ENCODE measurements at places on chromosomes 1 and 21.

DNA sequence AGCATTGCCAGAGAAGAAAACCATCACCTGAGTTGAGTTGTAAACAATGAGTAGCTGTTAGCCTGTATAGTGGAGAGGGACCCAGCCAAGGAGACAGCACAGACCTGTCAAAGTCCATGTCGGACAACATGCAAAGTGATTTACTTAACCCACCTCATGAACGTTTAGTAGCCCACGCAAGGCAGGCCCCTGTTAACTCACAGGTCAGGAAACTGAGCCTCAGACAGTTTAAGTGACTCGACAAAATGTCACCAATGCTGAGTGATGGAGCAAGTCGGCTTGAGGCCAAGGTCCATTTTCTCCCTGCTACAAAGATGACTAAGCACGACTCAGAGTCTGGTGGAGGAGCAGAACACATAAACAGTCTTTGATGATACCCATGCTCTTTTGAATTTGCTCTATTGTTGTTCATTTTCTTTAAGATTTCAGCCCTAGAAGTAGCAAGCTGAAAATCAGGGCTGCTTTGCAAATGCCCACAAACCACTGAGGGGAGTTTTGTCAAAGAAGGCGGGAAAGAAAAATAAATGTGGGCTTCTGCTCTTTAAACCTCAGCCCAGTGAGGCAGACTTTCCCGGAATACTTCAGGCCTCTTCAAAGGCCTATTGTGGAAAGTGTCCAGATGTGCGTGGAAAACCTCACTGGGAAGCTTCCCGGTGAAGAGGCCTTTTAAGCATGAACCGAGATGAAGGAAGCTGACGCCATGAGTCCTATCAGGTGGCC, 83.8 kb upstream of the HOOK1 start:
- no peak for DNase-seq

GRCh38 chr21:20996421-20997310, 1.5 kb upstream of the NCAM2 start:
- DNase-seq = no peak

DNA sequence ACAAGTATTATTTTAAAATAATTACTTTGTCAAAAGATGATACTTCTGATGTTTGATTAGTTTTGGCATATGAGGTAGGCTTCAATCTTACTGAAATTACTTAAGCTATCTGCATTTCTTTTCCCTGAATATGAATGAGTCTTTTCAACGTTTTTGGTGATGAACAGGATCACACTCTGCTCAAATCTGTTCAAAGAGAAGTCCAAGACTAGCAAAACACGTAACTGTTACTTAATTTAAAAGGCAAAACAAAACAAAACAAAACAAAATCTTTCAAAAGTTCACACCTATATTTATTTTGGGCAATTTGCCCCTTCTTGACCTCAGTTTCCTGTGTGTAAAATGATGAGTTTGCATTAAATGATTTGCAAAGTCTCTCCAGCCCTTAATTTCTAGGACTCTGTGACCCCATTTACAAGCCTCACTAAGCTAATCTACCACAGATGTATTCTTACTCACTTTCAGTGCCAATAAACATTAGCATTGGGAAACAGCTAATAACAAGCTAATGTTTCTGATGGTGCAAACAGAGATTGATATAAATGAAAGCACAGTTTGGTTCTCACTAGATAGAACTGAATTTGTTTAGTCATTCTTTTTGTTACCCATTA, 865.4 kb downstream of the LTN1 start:
- DNase-seq = no peak

- DNase-seq = no peak
These were observed 143.5 kb downstream of the DMRTA2 start for GRCh38 chr1:50279622-50280330.

DNA sequence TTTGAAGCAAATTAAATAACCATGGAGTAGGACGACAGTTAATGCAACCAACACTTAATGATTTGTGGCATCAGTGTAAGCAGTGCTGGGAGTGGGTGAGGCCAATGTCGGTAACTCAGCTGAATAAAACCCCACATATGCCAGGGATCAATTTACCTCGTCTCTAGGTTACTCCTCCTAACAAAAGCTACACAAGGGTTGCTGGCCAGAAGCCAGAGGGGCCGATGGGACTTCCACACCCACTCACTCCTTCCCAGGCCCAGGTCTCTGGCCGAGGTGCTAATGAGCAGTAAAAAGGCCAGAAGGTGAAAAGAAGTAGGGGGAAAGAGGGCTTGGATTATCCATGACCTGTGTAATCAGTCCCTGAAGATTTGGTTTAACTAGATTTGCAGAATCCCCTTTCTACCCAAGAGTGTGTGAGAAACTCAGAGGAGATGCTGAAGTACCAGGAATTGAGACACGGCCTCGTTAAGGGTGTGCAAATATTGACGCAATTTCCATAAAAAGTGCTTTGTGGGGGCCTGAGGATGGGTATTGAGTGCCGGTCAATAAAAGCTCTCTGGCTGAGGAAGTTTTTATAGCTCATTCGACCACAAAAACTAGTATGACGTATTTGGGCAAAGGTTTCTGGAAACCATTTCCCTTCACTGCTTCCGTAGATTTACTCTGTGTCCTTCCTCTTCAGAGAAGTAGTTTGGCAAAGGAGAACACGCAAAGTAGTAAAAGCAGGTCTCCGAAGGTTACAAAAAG, 145.5 kb downstream of the TBX15 start:
- peak; percentile 65 for DNase-seq

GRCh38 chr1:182962554-182963115, 9.7 kb upstream of the SHCBP1L start:
- DNase-seq = peak; percentile 79

Data from upper lobe of right lung (tissue), 1 donor.